ENCODE measurements at places on chromosomes 11 and 22. TPM values are rescaled to one million over a fixed set of nuclear protein-coding genes. Genes with fewer than 3 reads are reported as not detected.

The CCDC89 gene
- not detected for total RNA-seq

The P4HA3 gene
- total RNA-seq: 37.4 TPM

The TSKU gene
- total RNA-seq: 8.7 TPM

The SMC1B gene
- not detected for total RNA-seq

The SLC5A12 gene
- not detected for total RNA-seq

The HPX gene
- total RNA-seq: 0.19 TPM

The OR5B12 gene
- total RNA-seq: not detected

The FXYD6 gene
- 1.1 TPM for total RNA-seq

The POU2AF2 gene
- total RNA-seq: not detected

The LIPT2 gene
- 3.0 TPM for total RNA-seq

The OR2AG2 gene
- total RNA-seq: not detected

The LARGE2 gene
- not detected for total RNA-seq

The OR6T1 gene
- total RNA-seq: not detected

The OTOG gene
- total RNA-seq: not detected

The LRRC4C gene
- total RNA-seq: not detected

The TMEM86A gene
- total RNA-seq: 2.7 TPM

The C1QTNF5 gene
- total RNA-seq: 127 TPM

The ALDH3B2 gene
- total RNA-seq: not detected

The CNTN5 gene
- not detected for total RNA-seq

The OR51I1 gene
- total RNA-seq: not detected

The MPPED1 gene
- not detected for total RNA-seq

The CDC42EP2 gene
- 11.4 TPM for total RNA-seq

The SPA17 gene
- total RNA-seq: 6.9 TPM

The SOX10 gene
- not detected for total RNA-seq

The ATM gene
- total RNA-seq: 82.9 TPM

The BBOX1 gene
- not detected for total RNA-seq

The TEX54 gene
- not detected for total RNA-seq

The GGT1 gene
- total RNA-seq: 2.6 TPM

The KCNJ11 gene
- total RNA-seq: 0.65 TPM

The TSSK2 gene
- not detected for total RNA-seq

The ARHGAP32 gene
- total RNA-seq: 9.0 TPM

The OR51A4 gene
- total RNA-seq: not detected

The KIRREL3 gene
- total RNA-seq: not detected

The IGSF22 gene
- total RNA-seq: not detected

The PYGM gene
- total RNA-seq: 0.23 TPM

The NLRP14 gene
- not detected for total RNA-seq

The APOA1 gene
- total RNA-seq: 0.17 TPM

The INSC gene
- not detected for total RNA-seq

The POLR2F gene
- total RNA-seq: 46.6 TPM

The ESAM gene
- 84.4 TPM for total RNA-seq

The BACE1-AS gene
- total RNA-seq: 3.1 TPM

The PRODH gene
- total RNA-seq: 0.05 TPM

The SERGEF gene
- total RNA-seq: 18.4 TPM

The MOGAT2 gene
- not detected for total RNA-seq

All from dermis blood vessel endothelial cell (primary cell).